Left lung (tissue), 14 donors: ENCODE measurements at places on chromosomes 3 and 15. TPM values are rescaled to one million over a fixed set of nuclear protein-coding genes. Genes with fewer than 3 reads are reported as not detected.

- DNase-seq, result no peak
These were observed 111.4 kb upstream of the ALCAM start for GRCh38 chr3:105255350-105255749.

DNA sequence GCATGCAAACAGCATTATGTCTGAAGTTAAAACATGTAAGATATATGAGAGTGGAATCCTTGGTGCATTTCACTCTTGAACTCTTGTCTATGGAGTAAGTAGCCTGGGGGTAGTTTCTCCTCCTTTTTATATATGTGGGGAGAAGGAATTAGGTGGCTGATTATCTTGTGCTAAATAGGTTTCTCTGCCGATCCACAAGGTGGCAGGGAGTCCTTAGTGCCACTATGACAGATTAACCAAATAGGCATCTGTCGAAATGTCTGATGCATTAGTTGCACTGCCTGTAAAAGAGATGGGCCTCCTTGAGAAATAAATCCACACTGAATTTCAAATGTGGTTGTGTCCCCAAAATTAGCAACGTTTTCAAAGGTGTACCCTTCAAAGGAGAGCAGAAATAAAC is 170.1 kb downstream of the CNTN4 start:
- no peak for DNase-seq

- DNase-seq, result no peak
These were observed at the start of gene IL5RA for GRCh38 chr3:3110299-3110630. IL5RA (minus strand) TSS chr3:3110374; CDS start chr3:3104984, 5,390 bp downstream.

- DNase-seq, result no peak
These were observed 85.2 kb upstream of the WDR72 start for GRCh38 chr15:53844634-53845033.

GRCh38 chr3:47473391-47473790 is 2.4 kb downstream of the SCAP start:
- DNase-seq, result no peak

- no peak for DNase-seq
These were observed 93.3 kb downstream of the PCCB start for GRCh38 chr3:136343446-136343845.

DNA sequence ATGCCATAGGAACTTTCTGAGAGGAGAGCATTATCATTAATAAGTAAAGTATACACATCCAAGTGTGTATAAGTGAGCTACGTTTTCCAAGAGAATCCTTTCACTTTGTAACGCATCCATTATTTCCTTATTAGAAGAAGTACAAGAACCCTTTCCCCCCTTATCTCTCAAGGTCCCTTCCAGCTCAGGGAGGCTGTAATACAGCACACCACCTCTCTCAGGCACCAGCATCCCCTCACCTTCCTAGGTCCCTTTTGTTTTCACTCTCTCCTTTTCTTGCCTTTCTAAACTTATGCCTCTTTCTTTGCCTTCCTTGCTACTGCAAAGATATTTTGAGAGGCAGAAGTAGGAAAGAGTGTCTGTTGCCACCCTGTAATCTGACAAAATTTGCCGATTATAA is 446.0 kb downstream of the GRM7 start:
- no peak for DNase-seq

DNA sequence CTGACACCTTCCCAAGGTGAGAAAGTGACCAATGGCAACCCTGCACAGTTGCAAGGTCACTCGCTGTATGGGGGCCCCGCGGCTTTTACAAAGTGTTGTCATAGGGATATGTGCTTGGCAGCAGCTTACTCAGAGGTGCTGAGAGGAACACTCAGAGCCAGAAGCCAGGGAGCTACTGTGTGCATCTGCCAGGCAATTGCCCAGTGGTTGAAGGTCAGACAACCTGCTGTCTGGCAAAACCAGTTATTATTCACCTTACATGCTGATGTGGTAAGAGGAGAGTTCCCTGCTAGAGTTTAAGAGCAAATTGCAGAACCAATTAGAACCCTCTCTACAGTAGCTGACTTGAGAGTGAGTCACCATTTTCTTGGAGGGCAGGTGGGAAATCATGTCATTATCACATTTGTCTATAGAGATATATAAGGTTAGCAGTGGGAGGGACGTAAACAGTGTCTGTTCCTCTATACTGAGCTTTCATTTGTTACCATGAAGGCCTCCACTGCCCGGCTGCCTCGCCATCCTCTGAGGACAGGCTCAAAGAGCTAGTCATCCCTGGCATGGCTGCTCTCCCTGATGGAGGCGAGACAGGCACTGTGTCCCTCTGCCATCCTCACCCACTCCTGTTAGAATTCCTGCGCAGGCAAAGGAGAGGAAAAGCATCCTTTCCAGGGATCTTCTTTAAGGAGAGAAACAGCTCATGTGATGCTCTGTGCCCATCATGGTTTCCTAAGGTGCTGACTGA is 274.4 kb downstream of the PLCL2 start:
- no peak for DNase-seq

GRCh38 chr15:60859996-60860494 is 369.1 kb downstream of the RORA start:
- no peak for DNase-seq

- DNase-seq, result no peak
These were observed 197.7 kb upstream of the GBE1 start for GRCh38 chr3:81958972-81959640.

- DNase-seq, result no peak
These were observed 7.6 kb downstream of the SLC27A2 start for GRCh38 chr15:50189633-50190032.

RTP4 gene
- 0.79 TPM for polyA plus RNA-seq

STAC gene
- polyA plus RNA-seq, result 0.60 TPM

WDR93 gene
- 1.8 TPM for polyA plus RNA-seq

FBXL2 gene
- polyA plus RNA-seq, result 28.8 TPM
